ENCODE measurements at places on chromosomes 1 and 21.

- no peak for DNase-seq
These were observed 31.1 kb upstream of the PDE9A start for GRCh38 chr21:42622284-42622683.

DNA sequence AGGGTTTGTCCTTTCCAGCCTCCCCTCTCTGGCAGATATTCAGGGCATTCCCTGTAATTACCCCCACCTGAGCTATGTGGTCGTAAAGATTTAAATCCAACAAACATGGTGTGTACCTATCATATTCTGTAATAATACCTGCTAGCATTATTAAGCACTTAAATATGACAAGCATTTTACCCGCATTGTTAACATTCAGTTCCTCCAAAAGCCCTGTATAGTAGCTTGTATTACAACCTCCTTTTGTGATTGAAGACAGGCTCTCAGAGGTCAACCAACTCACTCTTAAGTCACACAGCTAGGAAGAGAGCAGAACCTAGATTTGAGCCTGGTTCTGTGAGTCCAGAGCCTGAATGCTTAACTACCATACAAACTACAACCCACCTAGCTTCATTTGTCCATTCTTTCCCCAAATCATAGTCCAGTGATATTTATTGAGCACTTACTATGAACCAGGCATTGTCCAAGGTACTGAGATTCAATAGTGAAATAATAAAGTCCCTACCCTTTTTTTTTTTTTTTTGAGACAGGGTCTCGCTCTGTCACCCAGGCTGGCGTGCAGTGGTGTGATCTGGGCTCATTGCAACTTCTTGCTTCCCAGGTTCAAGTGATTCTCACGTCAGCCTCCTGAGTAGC lies 13.8 kb upstream of the KDM4A start:
- no peak for DNase-seq

GRCh38 chr1:155646307-155646706 lies 36.3 kb downstream of the MSTO1 start:
- DNase-seq: no peak

- DNase-seq: no peak
These were observed 868 bp downstream of the ZBTB40 start for GRCh38 chr1:22452481-22452957.

DNA sequence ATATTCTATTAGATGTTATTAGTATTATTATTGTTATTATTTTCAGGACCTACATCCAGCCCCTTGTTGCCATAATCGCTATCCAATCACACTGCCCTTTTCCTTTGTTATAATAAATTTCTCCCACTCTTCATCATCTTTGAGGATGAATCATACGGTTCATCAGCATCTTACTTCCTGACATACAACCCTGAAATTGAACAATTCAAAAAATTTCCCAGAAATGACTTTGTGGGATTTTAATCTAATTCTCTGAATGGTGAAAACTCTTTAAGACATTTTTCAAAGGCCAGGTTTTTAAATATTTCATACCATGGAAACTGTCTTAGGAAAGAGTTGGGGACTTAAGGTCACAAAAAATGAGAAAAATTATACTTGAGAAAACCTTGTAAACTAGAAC lies 353.5 kb downstream of the ST6GALNAC3 start:
- no peak for DNase-seq

DNA sequence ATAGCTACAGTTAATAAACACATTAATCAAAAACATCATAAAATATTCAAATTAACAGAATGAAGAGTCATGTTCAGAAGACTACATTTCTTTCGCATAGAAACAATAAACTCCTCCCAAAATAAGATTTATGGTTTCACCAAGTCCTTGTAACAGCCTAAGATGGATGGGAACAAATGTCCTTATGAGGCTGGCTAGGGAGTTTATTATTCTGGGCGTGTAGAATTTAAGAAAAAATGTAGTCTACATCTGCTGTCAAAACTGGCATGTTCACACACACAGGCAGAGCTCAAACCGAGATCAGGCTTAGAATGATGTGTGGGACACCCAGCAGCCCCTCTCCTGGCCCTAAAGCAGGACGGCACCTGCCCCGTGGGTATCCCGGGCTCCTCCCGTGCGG lies 101.1 kb downstream of the NPHP4 start:
- DNase-seq: no peak

DNA sequence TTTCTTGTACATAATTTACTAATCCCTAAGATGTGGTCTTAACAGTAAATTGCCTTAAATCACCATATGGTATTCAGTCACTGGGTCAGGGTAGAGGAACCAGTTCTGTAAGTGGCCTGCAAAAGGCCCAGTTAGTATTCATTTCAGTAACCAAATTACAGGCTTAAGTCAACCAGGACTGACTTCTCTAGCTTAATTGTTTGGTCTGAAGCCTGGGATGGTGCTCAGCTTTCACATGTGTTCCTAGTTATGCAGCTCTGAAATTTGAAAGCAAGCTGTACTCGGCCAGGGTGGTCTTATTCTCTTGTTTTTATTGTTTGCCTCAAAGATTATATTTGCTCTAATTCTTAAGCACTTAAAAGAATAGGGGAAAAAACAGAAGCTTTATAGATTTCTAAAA lies 144.6 kb downstream of the MAGI3 start:
- DNase-seq: no peak

DNA sequence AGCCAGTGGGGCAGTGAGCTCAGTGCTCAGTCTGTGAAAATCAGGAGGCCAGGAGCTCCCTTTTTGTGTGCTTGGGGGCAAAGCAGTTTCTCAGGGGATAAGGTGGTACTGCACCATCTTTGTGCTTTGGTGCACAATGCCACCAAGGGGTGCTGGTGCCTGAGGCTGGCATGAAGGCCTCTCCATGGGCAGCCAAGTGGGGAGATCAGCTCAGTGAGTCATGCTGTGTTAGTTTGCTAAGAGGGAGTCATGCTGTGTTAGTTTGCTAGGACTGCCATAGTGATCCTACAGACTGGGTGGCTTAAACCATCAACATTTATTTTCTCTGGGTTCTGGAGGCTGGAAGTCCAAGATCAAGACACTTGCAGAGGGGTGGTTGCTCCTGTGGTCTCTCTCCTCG lies 428.1 kb downstream of the PRDM2 start:
- no peak for DNase-seq

DNA sequence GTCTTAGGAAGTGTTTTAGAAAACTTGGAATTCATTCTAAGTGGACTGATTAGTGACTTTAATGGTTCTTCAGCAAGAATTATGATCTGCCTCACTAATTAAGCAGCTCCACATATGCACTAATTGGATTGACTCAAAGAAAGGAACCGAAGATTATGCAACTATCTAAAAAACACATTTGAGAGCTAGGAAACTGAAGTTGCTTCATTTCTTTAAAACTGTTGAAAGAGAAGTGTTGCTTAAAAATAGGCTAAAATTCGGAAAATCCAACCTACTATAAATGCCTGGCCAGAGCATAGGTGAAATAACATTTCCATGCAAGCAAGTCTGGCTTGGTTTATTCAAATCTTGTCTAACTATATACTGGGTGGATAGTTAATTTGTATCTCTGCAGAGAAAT lies 502.9 kb upstream of the ZRANB2 start:
- no peak for DNase-seq

GRCh38 chr1:67217938-67218337 lies 51.7 kb downstream of the IL23R start:
- no peak for DNase-seq

- no peak for DNase-seq
These were observed 416.0 kb downstream of the SIPA1L2 start for GRCh38 chr1:232213928-232214327.

GRCh38 chr1:221992427-221992826 lies 250.5 kb upstream of the DUSP10 start:
- no peak for DNase-seq

GRCh38 chr1:78676347-78676982 lies 26.8 kb downstream of the IFI44 start:
- no peak for DNase-seq

DNA sequence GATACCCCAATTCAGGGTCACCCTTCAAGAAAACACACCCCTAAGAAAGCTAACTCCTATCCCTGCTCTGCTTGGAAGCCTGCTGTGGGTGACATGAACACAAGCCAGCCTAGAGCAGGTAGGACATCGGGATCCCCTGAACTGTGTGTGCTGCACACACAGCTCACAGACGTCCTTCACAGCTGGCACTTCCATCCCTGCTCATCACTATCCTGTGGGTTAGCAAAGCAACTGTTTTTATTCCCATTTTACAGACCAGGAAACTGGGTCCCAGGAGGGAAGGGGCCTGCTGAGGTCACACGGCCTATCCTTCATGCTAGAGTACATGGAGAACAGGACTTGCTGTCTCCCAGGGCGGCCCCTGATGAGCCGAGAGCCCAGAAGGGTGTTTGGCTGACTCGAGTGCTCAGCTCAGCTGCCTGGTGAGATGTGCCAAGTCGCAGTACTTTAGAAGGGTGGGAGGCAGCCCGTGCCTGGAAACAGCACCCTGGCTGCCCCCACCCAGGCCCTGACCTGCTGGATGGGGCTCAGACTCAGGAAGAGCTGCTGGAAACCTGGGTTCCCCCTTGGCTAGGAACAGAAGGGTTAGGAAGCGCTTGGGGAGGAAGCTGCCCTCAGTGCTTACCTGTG lies 28.3 kb upstream of the BTG2 start:
- DNase-seq: no peak

DNA sequence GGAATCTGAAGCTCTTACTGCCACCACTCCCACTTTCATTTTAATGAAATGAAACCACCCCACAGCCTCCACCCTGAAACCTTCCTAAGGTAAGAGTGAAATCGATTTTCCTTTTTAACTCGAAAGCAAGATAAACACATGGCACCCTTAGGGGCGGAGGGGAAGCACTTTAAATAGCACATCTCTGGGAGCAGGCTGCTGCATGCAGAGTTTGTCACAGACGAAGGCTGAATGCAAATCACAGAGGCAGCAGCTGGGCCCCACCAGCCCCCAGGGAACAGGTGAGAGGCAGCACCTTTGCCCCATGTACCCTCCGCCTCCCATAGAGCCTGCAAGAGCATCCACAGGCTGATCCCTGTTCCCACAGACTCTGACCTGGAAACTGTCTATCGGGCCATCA lies 60.0 kb upstream of the GRIK3 start:
- no peak for DNase-seq

DNA sequence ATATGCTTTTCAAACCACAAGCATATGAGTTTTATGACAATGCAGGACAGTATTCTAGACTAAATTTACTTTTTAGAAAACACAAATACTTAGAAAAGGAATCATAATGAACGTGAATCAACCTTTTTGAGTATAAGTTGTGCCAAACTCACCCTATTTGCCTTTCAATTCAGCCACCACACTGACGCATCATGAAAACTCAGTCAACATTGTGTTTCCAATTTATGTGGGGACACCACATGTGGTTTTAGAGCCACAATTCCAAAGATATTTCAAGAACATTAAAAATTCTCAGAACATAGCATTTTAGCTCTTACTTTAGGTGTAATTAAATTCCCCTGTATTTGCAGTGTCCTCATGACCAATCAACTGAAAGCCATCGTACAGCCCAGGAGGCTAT lies 118.8 kb downstream of the PTBP2 start:
- DNase-seq: no peak

GRCh38 chr1:206050655-206051235 lies 2.2 kb upstream of the RHEX start:
- no peak for DNase-seq

- DNase-seq: no peak
These were observed 42.9 kb upstream of the RCAN3 start for GRCh38 chr1:24459551-24460266.

GRCh38 chr1:228374711-228375577 lies 31.7 kb downstream of the TRIM11 start:
- no peak for DNase-seq

- no peak for DNase-seq
These were observed 175.6 kb upstream of the HP1BP3 start for GRCh38 chr1:20962576-20963258.

GRCh38 chr1:54110996-54111395 lies 41.8 kb downstream of the CDCP2 start:
- no peak for DNase-seq

GRCh38 chr1:233730380-233730779 lies 116.5 kb downstream of the KCNK1 start:
- no peak for DNase-seq

- DNase-seq: no peak
These were observed 11.7 kb downstream of the DSCAM start for GRCh38 chr21:40835184-40835694.

GRCh38 chr21:39124681-39125251 lies 58.5 kb downstream of the PSMG1 start:
- no peak for DNase-seq

DNA sequence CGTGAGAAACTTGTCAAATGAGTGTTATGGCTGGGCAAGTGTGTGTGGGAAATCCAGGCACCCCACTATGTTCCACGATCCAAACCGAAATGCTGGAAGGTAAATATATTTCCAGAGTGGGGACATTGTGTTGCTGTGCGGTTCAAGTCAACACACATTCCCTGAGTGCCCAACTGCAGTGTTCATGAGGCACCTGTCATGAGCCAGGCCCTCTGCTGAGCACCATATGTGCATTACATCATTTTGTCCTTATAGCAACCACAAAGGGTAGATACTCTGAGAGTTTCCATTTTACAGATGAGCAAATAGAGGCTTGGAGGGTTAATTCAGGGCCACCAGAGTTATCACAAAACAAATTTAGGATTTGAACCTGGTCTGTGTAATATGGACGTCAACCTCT lies 59.9 kb upstream of the SOD1 start:
- no peak for DNase-seq

GRCh38 chr1:168064216-168064615 lies 72.5 kb downstream of the GPR161 start:
- no peak for DNase-seq

DNA sequence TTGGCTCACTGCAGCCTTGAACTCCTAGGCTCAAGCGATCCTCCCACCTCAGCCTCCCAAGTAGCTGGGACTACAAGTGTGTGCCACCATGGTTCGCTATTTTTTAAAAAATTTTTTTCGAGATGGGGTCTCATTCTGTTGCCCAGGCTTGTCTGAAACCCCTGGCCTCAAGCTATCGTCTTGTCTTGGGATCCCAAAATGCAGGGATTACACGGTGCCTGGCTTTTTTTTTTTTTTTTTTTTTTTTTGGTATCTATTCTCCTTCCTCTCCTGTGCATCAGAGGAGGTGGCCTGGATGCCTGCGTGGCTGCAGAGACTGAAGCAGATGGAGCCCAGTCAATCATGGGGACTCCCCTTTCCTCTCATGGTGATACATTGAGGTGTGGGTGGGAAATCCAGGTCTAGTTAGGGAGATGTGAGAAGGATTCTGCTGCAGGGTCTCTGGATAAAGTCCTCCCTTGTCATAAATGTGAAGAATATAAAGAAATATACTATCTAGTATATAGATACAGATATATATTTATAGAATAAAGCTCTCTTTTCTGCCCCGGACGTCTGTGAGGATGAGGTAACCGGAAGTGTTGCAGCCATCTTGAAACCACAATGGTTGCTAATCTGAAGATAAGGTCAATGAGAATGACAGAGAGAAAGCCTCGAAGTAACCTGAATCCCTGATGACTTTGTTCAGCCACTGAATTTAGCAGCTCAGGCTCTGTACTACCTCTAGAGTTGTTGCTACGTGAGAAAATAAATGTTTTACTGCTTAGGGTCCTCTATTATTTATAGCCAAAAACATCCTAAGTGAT lies 19.5 kb upstream of the RGSL1 start:
- no peak for DNase-seq
